GM03348 (cell line): ENCODE measurements at places on chromosomes 16 and 17.

- DNase-seq = no peak
Observed at GRCh38 chr17:61458421-61459141, 6.4 kb downstream of the TBX4 start.

DNA sequence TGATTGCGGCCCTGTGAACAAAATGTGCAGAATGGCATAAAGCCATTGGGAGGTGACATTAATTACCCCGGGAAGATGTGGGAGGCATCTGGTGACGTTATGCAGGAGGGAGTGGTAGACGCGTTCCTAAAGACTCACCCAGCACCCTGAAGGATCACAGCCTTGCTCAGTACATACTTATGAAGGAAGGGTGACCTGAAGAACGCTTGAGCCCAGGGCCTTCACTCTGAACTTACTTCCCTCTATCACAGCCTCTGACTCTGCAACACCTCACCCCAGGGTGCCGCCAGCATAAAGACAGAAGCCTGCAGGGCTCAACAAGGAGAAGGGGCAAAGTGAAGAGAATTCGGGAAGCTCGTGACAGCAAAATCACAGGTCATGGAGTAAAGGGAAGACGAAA lies 9.4 kb downstream of the MFSD6L start:
- no peak for DNase-seq

DNA sequence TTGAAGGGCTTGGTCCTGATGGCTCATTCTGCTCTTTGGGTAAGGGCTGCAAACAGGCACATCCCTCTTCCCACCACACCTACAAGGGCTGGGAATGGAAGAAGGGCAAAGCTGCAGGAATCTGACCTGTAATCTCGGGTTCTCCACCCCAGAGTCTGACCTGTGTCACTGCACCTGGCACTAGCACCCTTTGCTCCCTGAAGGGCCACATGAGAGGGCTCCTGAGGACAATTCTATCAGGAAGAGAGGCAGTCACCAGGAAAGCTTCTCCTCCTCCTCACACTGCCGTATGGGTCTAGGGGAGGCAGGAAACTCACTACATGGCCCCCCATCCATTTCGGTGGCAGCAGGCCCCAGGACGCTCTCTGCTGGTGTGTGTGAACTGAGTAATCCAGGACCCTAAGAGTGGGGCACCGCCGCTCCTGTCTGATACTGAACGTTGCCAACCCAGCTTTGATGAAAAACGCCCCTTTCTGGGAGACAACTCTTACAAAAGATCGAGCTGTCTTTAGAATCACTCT lies 26.4 kb downstream of the TTLL6 start:
- no peak for DNase-seq

- DNase-seq = peak; percentile 86
Observed at GRCh38 chr17:81868674-81869220, 2.4 kb downstream of the ARHGDIA start.

DNA sequence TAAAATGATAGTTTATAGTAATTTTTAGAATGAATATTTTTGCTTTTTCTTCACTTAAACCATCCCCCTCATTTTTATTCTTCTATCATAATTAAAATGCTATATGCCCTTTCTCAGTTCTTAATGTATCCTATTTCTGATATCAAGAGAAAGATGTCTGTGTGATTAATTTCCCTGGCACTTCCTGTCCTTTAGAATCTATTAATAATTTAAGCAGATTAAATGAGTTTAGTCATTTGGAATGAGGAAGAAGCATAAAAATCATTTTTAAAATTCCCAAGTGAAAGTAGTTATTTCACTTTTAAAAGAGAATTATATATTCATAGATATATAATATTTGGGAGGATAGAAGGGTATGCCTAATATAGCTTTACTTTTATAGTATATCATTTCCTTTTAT lies 27.8 kb upstream of the CDR2 start:
- DNase-seq = peak; percentile 31

DNA sequence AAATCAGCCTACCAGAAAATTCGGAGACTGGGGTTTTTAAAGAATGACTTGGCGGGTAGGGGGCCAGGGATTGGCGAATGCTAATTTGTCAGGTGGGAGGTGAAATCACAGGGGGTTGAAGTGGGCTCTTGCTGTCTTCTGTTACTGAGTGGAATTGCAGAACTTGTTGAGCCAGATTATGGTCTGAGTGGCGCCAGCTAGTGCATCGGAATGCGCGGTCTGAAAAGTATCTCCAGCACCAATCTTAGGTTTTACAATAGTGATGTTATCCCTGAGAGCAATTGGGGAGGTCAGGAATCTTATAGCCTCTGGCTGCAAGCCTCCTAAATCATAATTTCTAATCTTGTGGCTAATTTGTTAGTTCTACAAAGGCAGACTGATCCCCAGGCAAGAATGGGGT lies 762 bp upstream of the RBL2 start:
- no peak for DNase-seq

GRCh38 chr16:10638101-10638500 lies 56.6 kb downstream of the TEKT5 start:
- no peak for DNase-seq

DNA sequence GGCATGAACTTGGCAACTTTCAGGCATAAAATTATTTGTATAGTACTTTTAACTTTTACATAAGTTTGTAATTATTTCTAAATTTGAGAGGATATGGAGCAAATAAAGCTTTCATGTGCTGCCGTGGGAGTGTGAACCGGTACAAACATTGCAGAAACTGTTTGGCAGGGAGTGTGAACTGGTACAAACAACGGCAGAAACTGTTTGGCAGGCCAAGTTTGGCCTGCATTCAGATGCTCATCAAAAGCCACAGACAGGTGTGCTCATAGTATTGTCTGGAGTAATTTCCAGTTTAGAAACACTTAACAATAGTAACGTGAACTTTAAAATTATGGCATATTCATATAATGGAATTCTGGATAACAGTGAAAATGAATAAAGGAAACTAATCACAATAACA lies 73.8 kb upstream of the ATP2A3 start:
- DNase-seq = no peak

DNA sequence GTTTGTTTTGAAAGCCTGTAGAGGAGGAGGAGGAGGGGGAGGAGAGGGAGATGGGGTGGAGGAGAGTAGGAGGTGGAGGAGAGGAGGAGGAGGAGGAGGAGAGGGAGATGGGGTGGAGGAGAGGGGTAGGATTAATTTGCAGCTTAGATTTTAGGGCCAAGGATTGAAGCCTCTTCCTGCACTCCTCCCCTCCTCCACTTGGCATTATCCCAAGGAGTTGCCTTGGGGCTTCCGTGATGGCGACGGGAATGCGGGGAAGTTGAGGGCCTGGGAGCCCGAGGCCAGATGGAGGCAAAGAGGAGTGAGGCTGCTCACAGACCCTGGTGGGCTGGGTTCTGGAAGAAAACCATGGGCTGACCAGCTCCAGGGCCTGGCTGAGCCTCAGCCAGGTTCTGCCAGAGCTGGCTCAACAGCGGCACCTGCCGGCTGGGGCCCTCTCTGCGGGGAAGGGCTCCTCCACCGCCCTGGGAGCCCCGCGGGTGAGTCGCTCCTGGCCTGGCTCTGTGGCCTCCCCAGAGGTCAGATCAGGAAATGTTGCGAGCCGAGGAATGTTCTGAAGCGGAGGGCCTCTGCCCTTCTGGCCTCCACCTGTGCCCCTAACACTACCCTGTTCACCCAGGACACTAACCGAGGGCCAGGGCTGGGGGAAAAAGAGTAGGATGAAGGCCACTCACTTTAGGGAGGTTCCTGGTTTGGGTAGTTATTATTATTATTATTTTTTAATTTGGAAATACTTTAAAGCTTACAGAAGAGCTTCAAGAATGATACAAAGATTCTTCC lies 23.9 kb upstream of the FMNL1 start:
- DNase-seq = peak; percentile 96

GRCh38 chr17:35242158-35242804 lies 591 bp upstream of the SLFN5 start:
- DNase-seq = peak; percentile 66

DNA sequence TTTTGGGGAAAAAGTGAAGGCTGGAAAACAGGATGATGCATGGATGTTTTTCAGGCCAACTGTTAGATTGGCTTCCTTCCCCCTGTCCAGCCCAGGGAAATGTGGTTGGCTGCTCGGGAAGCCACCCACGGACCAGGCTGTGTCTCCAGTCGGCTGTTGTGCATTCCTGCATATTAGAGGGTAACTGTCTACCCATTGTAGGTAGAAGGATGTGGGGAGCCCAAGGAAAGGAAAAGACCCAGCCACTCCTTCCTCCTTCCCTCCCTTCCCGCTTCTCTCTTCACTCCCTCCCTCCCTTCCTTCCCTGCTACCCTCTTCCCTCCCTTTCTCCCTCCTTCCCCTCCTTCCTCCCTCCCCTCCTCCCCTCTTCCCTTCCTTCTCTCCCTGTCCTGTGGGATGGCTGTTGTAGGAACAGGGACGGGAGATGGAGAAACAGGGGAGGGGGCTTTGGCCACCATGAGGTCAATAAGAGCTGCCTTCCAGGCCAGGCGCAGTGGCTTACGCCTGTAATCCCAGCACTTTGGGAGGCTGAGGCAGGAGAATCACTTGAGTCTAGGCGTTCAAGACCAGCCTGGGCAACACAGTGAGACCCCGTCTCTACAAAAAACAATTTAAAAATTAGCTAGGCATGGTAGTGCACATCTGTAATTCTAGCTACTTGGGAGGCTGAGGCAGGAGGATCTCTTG lies 16.9 kb downstream of the SYT17 start:
- DNase-seq = peak; percentile 25

GRCh38 chr17:78823282-78824046 lies 17.1 kb downstream of the USP36 start:
- DNase-seq = no peak

DNA sequence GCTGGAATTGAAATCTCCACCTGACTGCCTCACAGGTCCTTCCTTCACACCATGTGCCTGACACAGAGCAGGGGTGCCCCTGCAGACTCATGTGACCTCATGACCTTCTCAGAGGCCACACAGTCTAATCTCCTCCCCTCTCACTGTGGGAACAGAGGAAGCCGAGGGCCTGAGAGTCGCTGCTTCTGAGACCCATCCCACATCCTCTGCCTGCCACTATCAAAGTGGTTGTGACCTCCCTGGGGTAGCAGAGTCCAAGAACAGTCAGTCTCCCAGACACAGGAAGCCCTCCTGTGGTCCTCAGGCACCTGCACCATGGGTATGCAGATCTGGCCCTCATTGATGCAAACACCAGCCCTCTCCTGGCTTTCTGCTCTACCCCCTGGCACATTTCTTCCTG lies 78.5 kb downstream of the RAB11FIP4 start:
- no peak for DNase-seq

GRCh38 chr16:66306366-66307150 lies 59.9 kb upstream of the CDH5 start:
- DNase-seq = no peak

- DNase-seq = peak; percentile 60
Observed at GRCh38 chr17:47733047-47733673, at the start of gene TBX21. Gene TBX21 (plus strand): TSS chr17:47733236. CDS start chr17:47733455, 219 bp downstream.

- no peak for DNase-seq
Observed at GRCh38 chr16:79754501-79754900, 154.0 kb upstream of the MAF start.

- DNase-seq = peak; percentile 94
Observed at GRCh38 chr17:81419319-81419885, 24.1 kb downstream of the BAHCC1 start.

GRCh38 chr16:12611006-12611477 lies 192.6 kb downstream of the CPPED1 start:
- DNase-seq = no peak

DNA sequence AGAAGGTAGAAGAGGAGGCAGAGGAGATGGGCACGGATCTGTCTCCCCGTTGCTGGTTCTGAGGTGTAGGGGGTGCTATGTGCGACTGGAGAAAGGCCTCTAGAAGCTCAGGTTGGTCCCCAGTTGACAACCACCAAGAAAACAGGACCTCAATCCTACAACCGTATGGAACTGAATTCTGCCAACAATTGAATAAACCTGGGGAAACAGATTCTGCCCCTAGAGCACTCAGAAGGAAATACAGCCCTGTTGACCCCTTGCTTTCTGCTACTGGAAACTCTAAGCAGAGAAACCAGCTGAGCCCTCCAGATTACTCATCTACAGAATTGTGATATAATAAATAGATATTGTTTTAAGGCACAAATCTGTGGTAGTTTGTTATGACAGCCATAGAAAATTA lies 313.0 kb upstream of the GOT2 start:
- no peak for DNase-seq

GRCh38 chr17:27478901-27479538 lies 22.8 kb downstream of the KSR1 start:
- no peak for DNase-seq
